ENCODE measurements at places on chromosomes 16 and 17.

- no peaks in the 10 kb centered on the region for H3K27me3 ChIP-seq
- H3K4me3 ChIP-seq: no peak overlapping the region
- DNase-seq: no peak
- H3K27ac ChIP-seq: no peak overlapping the region
- no peaks in the 10 kb centered on the region for H3K36me3 ChIP-seq
Measured at GRCh38 chr16:17446661-17447060, 24.1 kb downstream of the XYLT1 start.

- H3K4me3 ChIP-seq: no peak overlapping the region
- H3K27me3 ChIP-seq: no peaks in the 10 kb centered on the region
- no peak for DNase-seq
- H3K4me1 ChIP-seq: no peaks in the 10 kb centered on the region
- no peaks in the 10 kb centered on the region for H3K36me3 ChIP-seq
Measured at GRCh38 chr16:9941245-9941644, 241.0 kb downstream of the GRIN2A start.

- H3K27ac ChIP-seq: no peak overlapping the region
- H3K36me3 ChIP-seq: no peaks in the 10 kb centered on the region
- H3K27me3 ChIP-seq: peaks cover 74% of the 10 kb centered on the region
- DNase-seq: no peak
- no peak overlapping the region for H3K4me3 ChIP-seq
- H3K4me1 ChIP-seq: peaks cover 23% of the 10 kb centered on the region
Measured at GRCh38 chr17:50203086-50203485, 1.7 kb upstream of the COL1A1 start.

GRCh38 chr16:29686740-29687332, 7.9 kb downstream of the QPRT start:
- peak overlapping the region; percentile 25 for H3K4me3 ChIP-seq
- no peak for DNase-seq
- H3K36me3 ChIP-seq: no peaks in the 10 kb centered on the region
- H3K27me3 ChIP-seq: no peaks in the 10 kb centered on the region
- H3K4me1 ChIP-seq: peaks cover 29% of the 10 kb centered on the region

DNA sequence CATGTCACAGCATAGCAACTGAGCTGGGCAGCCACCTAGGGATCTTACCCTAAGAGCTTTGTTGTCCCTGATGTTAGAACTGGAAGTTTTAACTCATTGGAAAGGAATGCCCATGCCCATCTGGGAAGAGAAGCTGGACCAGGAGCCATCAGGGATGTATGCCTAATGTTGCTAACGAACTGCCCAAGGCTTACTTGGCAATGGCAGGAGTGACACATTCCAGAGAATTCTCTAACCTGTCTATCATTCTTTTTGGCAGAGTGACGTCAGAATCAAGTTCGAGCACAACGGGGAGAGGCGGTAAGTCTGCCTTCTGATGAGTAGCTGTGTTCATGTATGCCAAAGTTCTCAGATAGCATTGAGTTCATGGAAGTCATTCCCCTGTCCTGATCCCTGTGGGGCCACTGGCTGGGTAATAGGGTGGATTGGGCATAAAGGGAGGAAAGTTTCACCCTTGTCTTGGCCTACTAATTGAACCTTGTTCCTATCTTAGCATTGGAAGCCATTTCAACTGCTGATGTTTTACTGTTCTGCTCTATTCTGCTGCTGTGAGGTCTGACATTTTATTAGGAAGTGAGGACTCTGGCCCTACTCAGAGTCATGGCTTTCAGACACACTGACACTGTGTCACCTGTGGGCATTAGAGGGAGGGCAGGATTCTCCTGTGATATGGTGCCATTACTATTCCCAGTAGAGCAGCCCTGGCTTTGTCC, 23.7 kb downstream of the MAP3K3 start:
- H3K27ac ChIP-seq: no peak overlapping the region
- no peak overlapping the region for H3K4me3 ChIP-seq
- DNase-seq: no peak

GRCh38 chr16:1026057-1026783, 44.6 kb downstream of the SOX8 start:
- no peaks in the 10 kb centered on the region for H3K4me1 ChIP-seq
- no peak overlapping the region for H3K4me3 ChIP-seq
- H3K27me3 ChIP-seq: peaks cover 13% of the 10 kb centered on the region
- DNase-seq: no peak
- H3K36me3 ChIP-seq: no peaks in the 10 kb centered on the region
- H3K27ac ChIP-seq: no peak overlapping the region

DNA sequence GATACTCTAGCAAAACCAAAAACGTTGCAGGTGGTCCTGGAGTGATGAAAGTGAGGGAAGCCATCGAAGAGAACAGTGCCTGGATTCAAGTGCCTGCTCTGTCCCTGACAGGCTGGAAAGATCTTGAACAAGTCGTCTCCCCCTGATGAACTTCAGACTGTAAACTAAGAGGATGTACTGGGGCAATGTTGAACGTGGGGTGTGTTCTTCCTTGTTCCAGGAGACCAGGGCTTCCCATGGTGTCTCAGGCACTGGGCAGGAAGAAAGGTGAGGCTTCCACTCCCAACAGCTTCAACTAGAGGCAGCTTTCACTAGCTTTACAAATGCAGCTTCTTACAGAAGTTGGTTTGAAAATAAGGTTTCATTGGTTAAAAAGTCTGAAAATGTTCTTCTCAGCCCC, 21.4 kb upstream of the NF1 start:
- H3K27ac ChIP-seq: no peak overlapping the region
- H3K4me3 ChIP-seq: no peak overlapping the region
- DNase-seq: no peak
- no peaks in the 10 kb centered on the region for H3K4me1 ChIP-seq
- no peaks in the 10 kb centered on the region for H3K36me3 ChIP-seq

GRCh38 chr17:41178843-41179616, 1.0 kb upstream of the KRTAP4-2 start:
- no peaks in the 10 kb centered on the region for H3K27me3 ChIP-seq
- H3K4me3 ChIP-seq: no peak overlapping the region
- no peaks in the 10 kb centered on the region for H3K36me3 ChIP-seq
- H3K27ac ChIP-seq: no peak overlapping the region

DNA sequence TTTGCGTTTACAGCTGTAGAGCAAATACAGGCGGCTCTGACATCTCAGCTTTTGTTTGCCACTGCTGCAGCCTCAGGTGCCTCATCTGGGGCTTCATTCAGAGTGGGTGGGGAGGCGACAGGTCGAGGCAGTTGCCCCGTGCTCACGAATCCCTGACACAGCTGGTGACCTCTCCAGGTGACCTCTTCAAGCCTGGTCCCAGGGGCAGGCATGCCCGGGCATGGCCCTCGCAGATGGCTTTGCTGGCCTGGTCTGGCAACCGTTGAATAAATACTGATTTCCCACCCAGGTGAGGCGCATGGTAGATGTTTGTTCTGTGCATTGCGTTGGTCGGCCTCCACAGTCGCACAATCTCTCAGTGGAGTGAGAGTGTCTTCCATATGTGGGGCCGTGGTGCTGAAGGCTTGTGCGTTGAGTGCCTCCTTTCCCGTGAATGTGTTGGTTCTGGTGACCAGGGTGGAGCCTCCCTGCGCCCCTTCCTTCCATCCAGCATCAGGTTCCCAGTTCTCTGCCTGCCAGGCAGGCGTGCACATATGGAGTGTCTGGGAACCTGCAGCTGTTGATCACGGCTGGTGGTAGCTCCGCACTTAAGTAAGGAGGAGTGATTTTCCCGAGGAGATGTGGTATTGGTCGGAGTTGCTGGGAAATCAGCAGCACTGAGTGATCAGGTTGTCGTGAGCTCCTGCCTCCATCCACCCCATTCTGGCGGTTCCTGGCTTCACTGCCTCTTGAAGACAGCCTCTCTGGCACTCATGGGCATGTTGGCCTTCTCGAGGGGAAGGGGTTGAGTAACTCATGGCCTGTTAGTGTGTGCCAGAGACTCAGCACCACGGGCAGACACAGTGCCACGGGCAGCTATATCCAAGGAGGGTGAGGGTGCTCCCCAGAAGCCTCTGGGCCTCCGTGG, 149.7 kb downstream of the RPTOR start:
- no peaks in the 10 kb centered on the region for H3K27me3 ChIP-seq
- H3K4me1 ChIP-seq: peaks cover 42% of the 10 kb centered on the region
- H3K27ac ChIP-seq: peak overlapping the region; percentile 76
- DNase-seq: no peak
- H3K36me3 ChIP-seq: peaks cover 4% of the 10 kb centered on the region

DNA sequence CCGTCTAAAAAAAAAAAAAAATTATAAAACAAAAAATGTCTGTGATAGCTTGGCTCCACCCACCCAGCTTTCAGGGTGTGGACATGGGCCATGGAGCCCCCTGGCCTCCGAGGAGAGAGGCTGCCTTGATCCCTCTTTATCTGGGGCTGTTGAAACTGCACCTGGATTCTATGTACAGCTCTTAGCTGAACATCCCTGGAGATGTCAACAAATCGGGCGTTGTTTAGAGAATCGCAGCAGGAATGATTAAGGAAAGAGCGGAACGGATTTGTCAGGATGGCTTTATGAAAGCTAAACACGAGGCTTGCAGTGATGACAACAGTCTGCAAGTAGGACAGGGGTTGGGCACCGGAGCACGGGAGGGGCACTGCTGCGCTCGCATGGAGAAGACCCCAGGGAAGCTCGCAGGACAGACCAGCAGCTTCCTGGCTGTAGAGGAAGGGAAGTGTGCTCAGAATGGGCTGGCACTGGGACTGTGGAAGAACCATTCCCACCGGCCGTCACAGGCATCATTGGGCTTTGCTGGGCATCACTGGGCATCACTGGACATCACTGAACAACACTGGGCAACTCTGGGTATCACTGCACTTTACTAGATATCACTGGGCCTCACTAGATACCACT, 195.8 kb upstream of the FOXF1 start:
- DNase-seq: no peak
- no peak overlapping the region for H3K4me3 ChIP-seq
- H3K27me3 ChIP-seq: peaks cover 4% of the 10 kb centered on the region
- H3K4me1 ChIP-seq: no peaks in the 10 kb centered on the region

- peaks cover 35% of the 10 kb centered on the region for H3K36me3 ChIP-seq
- H3K27me3 ChIP-seq: no peaks in the 10 kb centered on the region
- DNase-seq: no peak
- H3K4me3 ChIP-seq: no peak overlapping the region
- H3K27ac ChIP-seq: no peak overlapping the region
Measured at GRCh38 chr17:32157225-32157624, 14.9 kb downstream of the RHOT1 start.

- no peaks in the 10 kb centered on the region for H3K27me3 ChIP-seq
- peaks cover 31% of the 10 kb centered on the region for H3K4me1 ChIP-seq
- H3K27ac ChIP-seq: no peak overlapping the region
- H3K36me3 ChIP-seq: no peaks in the 10 kb centered on the region
Measured at GRCh38 chr17:63431939-63432804, 13.9 kb downstream of the CYB561 start.

- no peaks in the 10 kb centered on the region for H3K27me3 ChIP-seq
- H3K4me1 ChIP-seq: peaks cover 54% of the 10 kb centered on the region
- peak overlapping the region; percentile 68 for H3K27ac ChIP-seq
- H3K4me3 ChIP-seq: peak overlapping the region; percentile 22
- peaks cover 20% of the 10 kb centered on the region for H3K36me3 ChIP-seq
Measured at GRCh38 chr16:23514381-23515152, 4.3 kb upstream of the GGA2 start.

- no peaks in the 10 kb centered on the region for H3K36me3 ChIP-seq
- no peaks in the 10 kb centered on the region for H3K27me3 ChIP-seq
- H3K4me1 ChIP-seq: peaks cover 29% of the 10 kb centered on the region
- DNase-seq: peak; percentile 74
- H3K27ac ChIP-seq: peak overlapping the region; percentile 34
Measured at GRCh38 chr17:44137891-44138709, 3.6 kb upstream of the HROB start.

DNA sequence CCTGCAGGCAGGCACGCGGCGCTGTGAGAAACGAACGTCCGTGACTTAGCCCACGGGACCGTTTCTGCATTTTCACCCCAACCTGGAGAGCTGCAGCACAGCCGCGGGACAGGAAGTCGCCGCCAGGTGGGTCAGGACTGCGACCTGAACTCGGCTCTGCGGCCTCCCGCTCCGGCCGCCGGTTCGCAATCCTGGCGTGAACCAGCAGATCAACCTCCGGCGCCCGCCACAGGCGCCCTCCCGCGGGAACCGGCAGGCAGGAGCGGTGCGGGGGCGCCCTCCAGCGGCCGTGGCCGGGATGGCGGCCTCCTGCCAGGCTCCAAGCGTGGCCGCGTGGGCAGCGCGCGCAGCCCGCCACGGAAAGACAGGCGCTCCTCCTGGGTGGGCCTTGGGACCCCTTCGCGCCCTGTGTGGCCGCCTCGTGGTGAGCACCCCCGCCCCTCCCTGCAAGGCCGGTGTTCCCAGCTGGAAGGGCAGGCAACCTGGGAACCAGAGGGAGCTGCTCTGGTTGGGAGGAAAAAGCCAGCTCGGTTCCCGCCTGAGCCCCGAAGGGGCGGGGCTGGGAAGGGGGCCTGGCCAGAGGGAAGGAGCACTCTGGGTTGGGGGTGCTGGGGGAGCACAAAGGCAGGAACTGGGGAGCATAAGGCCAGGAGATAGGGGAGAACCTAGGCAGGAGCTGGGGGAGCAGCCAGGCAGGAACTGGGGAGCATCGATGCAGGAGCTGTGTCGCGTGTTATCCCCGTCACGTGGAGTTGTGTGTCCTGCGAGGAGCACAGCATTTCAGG, 28.2 kb downstream of the ACTG1 start:
- peak; percentile 93 for DNase-seq
- H3K4me1 ChIP-seq: peaks cover 37% of the 10 kb centered on the region
- no peaks in the 10 kb centered on the region for H3K36me3 ChIP-seq
- H3K4me3 ChIP-seq: no peak overlapping the region
- no peak overlapping the region for H3K27ac ChIP-seq
- peaks cover 30% of the 10 kb centered on the region for H3K27me3 ChIP-seq

- H3K27ac ChIP-seq: no peak overlapping the region
- no peak for DNase-seq
- no peaks in the 10 kb centered on the region for H3K27me3 ChIP-seq
- H3K4me1 ChIP-seq: no peaks in the 10 kb centered on the region
Measured at GRCh38 chr16:49021136-49021535, 260.5 kb downstream of the CBLN1 start.

DNA sequence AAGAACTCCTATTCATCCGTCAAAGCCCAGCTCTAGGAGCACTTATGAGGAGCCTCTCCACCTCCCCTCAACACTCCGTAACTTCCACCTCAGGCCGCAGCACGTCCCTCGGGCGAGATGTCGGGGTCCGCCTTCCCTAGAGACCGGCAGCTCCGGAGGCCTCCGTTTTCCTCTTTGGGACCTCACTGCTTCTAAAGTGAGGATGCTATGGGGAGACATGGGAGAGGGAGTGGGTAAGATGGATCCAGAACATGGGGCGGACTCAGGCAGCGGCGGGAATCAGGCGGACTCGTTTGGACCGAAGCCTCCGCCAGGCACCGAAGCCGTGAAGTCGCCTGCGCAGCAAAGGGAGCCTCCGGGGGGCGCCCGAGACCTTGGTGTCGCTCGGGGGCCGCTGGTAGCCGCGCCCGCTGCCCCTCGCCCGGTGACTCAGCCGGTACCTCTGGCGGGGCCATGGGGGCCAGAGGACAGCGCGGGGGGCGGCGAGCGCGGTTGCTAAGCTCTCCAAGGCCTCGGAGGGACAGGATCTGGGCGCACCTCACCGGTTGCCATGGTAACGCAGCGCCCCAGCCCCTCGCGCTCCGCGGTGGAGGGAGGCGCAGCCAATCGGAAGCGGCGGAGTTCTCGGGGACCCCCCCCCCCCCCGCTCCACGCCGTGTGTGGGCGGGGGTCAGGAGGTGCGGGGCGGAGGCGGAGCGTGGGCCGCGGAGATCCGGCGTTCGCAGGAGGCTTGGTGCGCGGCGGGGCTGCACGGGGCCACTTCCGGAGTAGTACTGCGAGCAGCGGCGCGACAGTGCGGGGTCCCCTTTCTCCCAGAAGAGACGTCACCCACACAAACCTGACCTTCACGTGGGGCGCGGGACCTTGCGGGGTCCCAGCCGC, 1.3 kb upstream of the HIC1 start:
- H3K36me3 ChIP-seq: peaks cover 2% of the 10 kb centered on the region
- H3K4me1 ChIP-seq: peaks cover 34% of the 10 kb centered on the region
- H3K27ac ChIP-seq: no peak overlapping the region
- peak; percentile 86 for DNase-seq
- peaks cover 24% of the 10 kb centered on the region for H3K27me3 ChIP-seq

Data from activated naive CD8-positive, alpha-beta T cell treated with anti-CD3 and anti-CD28 coated beads, Interleukin-2, amount 50 U/mL, for 24 hours (primary cell).